ENCODE measurements at places on chromosomes 4 and X. TPM values are rescaled to one million over a fixed set of nuclear protein-coding genes. Genes with fewer than 3 reads are reported as not detected.

The JCHAIN gene
- 6.9 TPM for total RNA-seq

The SPP1 gene
- total RNA-seq: 6.7 TPM

The MAGEA4 gene
- total RNA-seq: not detected

The TNIP3 gene
- total RNA-seq: 0.29 TPM

The SHROOM2 gene
- total RNA-seq: not detected

- H3K4me3 ChIP-seq: no peak overlapping the region
- H3K4me1 ChIP-seq: no peaks in the 10 kb centered on the region
- H3K36me3 ChIP-seq: no peaks in the 10 kb centered on the region
- no peak for DNase-seq
- no peak overlapping the region for H3K27ac ChIP-seq
- H3K27me3 ChIP-seq: no peaks in the 10 kb centered on the region
Measured at GRCh38 chr4:151043803-151044515, 28.9 kb upstream of the LRBA start.

DNA sequence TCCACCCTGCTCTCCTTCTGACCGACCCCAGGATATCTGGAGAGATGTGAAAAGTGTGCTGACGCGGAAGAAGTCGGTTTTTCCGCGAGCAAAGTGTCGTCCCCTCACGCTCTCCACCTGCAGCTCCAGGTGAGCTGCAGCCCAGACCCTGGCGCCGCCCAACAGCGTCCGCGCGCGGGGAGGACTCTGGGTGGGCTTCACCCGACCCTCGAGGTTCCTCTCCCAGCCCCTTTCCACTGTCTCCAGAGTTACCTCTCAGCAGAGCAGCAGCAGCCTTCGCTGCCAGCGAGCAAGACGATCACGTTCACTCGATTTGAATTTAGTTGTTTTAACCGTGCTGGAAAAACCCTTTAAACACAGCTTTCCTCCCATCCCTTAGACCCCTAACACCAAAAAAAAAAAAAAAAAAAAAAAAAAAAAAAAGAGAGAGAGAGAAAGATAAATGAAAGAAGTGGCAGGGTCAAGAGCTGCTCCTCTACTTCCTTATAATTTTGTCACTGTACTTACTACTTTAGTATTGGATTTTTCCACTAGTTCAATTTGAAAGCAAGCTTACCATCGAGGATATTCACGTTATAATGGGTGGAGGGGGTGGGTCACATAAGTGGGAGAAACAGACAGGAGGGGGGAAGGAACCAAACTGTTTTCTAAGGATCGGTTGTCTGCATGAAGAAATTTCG lies 758 bp upstream of the NR3C2 start:
- no peaks in the 10 kb centered on the region for H3K36me3 ChIP-seq
- peaks cover 54% of the 10 kb centered on the region for H3K4me1 ChIP-seq
- H3K27ac ChIP-seq: peak overlapping the region; percentile 99
- no peak for DNase-seq
- H3K27me3 ChIP-seq: no peaks in the 10 kb centered on the region

- no peak overlapping the region for H3K4me3 ChIP-seq
- no peak for DNase-seq
Measured at GRCh38 chr4:22238742-22239141, 277.1 kb downstream of the ADGRA3 start.

DNA sequence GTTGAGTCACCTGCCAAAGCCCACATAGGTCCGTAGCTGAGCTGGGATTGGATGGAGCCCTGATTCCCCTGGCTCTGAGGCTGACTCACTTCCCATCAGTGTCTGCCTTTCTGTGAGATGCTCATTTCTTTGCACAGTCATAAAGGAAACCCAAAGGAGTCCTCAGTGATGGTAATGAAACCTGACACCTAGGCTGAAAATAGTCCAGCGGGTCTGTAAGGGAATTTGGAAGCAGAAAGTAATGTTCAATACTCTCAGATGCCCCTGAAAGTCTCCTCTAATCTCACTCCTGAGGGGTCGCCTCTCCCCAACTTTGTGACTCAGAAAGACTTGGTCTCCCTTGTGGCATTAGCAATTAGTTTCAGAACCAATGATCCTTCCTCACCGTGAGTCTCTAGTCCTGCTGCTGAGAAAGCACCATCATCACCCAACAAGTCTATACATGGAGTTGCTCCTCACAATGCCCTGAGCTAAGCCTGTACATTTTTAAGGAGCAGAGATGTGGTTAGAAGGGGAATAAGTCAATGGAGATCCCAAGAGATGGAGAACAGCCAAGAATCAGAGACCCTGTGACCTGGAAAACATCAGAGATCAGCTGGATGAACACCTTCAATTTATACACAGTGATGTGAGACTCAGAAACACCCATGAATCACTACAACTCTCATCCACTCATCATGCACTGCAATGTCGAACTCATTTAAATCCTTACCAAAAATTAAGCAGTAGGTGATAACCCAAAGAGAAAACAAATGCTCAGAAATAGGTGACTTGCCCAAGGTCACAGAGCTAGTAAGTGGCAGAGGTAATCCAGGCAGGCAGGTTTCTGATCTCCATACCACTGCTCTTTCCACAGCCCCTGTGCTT lies 219.0 kb upstream of the CPEB2 start:
- H3K27ac ChIP-seq: no peak overlapping the region
- H3K4me3 ChIP-seq: no peak overlapping the region
- DNase-seq: no peak
- H3K27me3 ChIP-seq: peaks cover 3% of the 10 kb centered on the region

- no peaks in the 10 kb centered on the region for H3K36me3 ChIP-seq
- no peak overlapping the region for H3K27ac ChIP-seq
- no peak overlapping the region for H3K4me3 ChIP-seq
- H3K4me1 ChIP-seq: peaks cover 16% of the 10 kb centered on the region
Measured at GRCh38 chr4:152684007-152684406, 4.2 kb upstream of the TMEM154 start.

DNA sequence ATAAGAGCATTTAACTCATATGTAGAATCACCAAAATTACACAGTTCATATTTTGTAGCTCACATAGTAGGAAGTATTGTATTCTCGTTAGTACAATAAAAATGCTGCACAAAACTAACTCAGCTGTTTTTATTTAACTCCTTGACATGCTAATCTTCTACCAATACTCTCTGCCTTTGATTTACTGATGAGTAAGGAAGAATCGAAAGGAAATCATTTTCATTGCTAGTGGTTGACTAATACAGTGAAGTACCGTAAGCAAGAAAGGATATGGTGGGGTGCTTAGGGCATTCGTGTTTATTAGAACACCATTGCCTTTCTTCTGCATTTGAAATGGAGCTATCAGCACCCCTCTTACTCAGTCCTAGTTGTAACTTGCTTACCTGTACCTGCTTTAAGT lies 1239.1 kb upstream of the TENM3 start:
- H3K4me3 ChIP-seq: no peak overlapping the region
- no peaks in the 10 kb centered on the region for H3K27me3 ChIP-seq
- no peak for DNase-seq
- H3K27ac ChIP-seq: no peak overlapping the region
- no peaks in the 10 kb centered on the region for H3K36me3 ChIP-seq
- H3K4me1 ChIP-seq: no peaks in the 10 kb centered on the region

- H3K36me3 ChIP-seq: no peaks in the 10 kb centered on the region
- no peaks in the 10 kb centered on the region for H3K27me3 ChIP-seq
- no peaks in the 10 kb centered on the region for H3K4me1 ChIP-seq
- H3K27ac ChIP-seq: no peak overlapping the region
Measured at GRCh38 chrX:22025751-22026150, 6.4 kb upstream of the PHEX start.

DNA sequence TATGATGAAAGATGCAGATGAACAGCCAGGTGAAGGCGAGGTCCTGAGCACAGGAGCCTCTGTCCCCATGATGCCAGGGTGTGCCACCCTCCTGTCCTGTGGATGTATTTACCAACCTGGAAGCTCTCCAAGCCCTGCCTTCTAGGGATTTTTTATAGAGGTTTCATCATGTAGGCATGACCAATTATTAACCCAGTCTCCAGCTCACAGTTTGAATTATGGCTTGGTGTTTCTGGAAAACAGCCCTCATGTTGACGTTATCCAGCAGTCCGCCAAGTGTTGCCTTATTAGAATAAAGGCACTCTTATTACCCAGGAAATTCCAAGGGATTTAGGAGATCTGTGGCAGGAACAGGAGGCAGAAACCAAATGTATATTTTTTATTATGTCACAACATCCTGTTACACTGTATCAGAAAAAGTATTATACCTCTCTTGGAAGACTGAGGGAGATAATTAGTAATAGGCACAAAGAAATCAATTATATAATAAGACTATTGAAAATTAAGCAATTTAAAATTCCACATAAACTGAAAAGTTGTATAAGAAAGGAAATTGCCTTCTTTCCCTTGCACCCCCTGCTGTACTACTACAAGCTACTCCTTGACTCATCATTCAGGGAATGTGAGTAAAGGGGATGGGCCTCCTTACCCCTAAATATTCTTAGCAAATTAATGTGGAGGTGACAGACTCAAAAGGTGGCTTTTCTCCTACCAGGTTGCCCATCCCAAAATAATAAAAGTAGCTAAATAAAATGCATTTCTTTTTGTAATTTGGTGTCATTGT lies 129.6 kb downstream of the ZNF330 start:
- no peaks in the 10 kb centered on the region for H3K27me3 ChIP-seq
- no peaks in the 10 kb centered on the region for H3K4me1 ChIP-seq
- H3K27ac ChIP-seq: no peak overlapping the region
- no peaks in the 10 kb centered on the region for H3K36me3 ChIP-seq
- no peak overlapping the region for H3K4me3 ChIP-seq

DNA sequence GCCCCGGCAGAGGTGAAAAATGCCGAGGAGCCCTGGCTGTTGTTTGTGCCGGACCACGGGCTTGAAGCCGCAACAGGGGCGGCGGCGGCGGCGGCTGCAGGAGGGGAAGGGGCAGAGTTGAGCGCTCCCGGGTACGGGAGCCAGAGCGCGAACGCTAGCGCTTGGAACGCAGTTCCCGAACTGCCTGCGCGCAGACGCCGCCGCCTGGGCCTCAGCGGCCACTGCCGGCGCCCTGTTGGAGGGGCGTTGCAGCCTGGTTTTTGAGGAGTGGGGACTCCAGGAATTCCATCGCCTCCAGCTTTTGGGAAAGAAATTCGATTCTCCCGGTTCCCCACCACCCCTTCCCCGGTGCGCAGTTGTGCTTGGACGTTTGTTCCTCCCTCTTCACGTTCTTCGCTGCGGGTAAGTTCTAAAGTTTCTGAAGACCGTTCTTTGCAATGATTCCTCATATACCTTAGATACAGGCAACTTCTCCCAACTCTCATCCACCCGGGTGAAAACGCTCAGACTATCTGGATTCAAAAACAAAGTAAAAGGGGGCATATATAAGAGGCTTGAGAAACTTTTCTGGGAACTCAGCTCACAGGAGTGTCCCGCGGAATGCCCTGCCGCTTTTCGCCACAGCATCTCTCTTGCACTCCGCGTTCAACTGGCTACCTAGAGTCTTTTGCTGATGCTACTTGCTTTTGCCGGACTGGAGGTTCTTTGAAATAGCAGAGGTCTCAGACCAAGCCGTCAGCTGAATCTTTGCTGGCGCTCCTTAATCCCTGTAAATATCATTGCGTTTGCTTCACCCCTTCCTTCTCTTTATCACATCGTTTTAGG lies 1.0 kb downstream of the FAT4 start:
- no peak for DNase-seq
- peaks cover 65% of the 10 kb centered on the region for H3K27me3 ChIP-seq
- H3K27ac ChIP-seq: no peak overlapping the region
- H3K4me3 ChIP-seq: peak overlapping the region; percentile 79

GRCh38 chr4:31692399-31692940 lies 972.3 kb downstream of the PCDH7 start:
- DNase-seq: no peak
- H3K27ac ChIP-seq: no peak overlapping the region
- H3K4me1 ChIP-seq: no peaks in the 10 kb centered on the region
- H3K27me3 ChIP-seq: no peaks in the 10 kb centered on the region
- H3K4me3 ChIP-seq: no peak overlapping the region

DNA sequence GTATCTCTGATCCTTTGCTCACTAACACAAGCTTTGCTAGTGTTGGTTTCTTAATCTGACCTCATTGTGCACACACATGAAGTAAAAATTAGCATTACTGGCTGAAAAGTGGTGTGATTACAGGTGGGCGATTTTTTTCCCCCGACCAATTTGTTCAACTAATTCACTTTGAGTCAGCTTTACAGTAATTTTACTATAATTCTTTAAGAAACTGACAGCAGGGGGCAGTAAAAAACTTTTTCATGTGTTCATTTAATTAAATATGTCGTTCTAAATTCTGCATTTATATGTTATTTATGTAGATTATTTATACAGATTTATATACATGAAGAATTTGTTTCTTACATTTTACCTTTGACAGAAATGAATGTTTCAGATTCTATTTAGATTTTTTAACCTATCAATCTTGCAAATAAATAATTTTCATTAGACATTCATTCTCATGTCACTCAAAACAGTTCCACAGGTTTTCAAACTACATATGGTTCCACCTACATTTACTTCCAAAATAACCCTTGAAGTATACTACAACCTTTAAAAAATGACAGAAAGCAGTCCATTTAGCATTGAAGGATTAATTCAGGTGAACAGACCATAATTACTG lies 17.5 kb downstream of the PALLD start:
- no peaks in the 10 kb centered on the region for H3K36me3 ChIP-seq
- no peak for DNase-seq

DNA sequence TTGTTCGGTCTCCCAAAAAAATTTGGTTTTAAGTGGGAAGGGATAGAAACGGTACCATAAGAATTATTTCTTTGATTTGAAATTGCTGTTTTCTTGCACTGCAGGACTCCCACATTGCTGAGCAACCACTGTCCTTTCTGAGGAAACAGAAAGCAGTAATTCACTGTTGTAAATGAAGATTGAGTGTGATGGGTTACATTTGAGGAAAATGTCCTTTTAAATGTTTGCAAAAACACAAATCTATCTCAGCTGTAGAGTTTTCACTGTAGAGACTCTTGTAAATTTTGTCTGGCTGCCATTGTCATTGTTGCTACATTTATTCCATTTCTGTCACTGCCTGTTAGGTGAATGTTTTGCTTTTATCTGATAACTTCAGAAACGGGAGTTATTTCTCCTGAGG lies 105.2 kb downstream of the FRAS1 start:
- peaks cover 6% of the 10 kb centered on the region for H3K4me1 ChIP-seq
- no peak overlapping the region for H3K27ac ChIP-seq
- DNase-seq: no peak
- H3K36me3 ChIP-seq: no peaks in the 10 kb centered on the region

DNA sequence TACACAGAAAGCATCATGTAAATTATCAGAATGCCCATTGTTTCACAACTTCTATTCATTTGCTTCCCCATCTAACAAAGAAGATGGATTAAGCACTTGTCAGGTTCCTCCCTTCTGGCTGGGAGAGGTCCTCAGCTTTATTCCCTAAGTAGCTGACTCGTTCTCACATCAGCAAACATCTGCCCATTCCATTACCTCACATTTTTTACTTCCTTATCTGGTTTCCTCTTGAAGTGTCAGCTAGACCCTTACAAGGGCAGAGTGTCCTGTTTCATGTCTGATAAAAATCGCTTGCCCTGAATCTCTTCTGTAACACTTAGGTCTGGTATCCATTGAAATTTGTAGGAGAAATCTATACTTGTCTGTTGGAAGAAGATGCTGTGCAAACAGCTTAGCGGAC lies 34.7 kb downstream of the TMPRSS11A start:
- H3K4me3 ChIP-seq: no peak overlapping the region
- H3K36me3 ChIP-seq: no peaks in the 10 kb centered on the region
- no peak overlapping the region for H3K27ac ChIP-seq
- H3K27me3 ChIP-seq: peaks cover 10% of the 10 kb centered on the region
- H3K4me1 ChIP-seq: no peaks in the 10 kb centered on the region
